Urinary bladder (tissue), 4 donors: ENCODE measurements at places on chromosomes 6 and 20. TPM values are rescaled to one million over a fixed set of nuclear protein-coding genes. Genes with fewer than 3 reads are reported as not detected.

GRCh38 chr20:21435576-21435975, 38.2 kb upstream of the NKX2-4 start:
- DNase-seq: no peak

- no peak for DNase-seq
These were observed 88.4 kb upstream of the KCNG1 start for GRCh38 chr20:51111290-51111689.

DNA sequence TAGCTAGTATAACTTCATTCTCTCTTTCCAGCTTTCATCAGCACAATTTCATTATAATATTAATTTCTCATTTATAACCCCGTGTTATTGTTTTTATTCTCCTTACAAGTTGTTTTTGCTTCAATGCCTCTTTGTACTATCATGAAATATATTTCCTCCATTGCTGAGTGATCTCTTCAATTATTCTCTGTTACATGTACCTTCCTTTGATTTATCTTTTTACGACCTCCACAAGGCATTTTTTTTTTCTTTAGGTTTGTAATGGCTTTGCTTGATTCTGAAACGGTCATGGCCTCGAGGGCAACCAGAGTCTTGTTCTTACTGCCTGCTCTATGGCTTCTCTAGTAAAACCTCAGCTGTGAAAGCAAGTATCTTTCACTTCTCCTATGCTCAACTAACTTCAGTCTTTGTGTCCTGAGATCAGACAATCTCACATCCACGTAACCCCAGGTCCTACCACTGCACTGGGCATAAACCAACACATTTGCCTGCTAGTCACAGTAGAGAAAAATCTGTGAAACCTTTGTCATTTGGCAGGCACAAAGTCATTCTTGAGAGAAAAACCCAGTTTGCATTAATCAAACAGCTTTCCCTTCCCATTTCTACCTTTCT, 119.9 kb downstream of the UST start:
- DNase-seq: no peak

- DNase-seq: no peak
These were observed 23.0 kb downstream of the USP49 start for GRCh38 chr6:41872147-41872546.

GRCh38 chr20:14441201-14441600, 103.8 kb upstream of the FLRT3 start:
- DNase-seq: no peak

DNA sequence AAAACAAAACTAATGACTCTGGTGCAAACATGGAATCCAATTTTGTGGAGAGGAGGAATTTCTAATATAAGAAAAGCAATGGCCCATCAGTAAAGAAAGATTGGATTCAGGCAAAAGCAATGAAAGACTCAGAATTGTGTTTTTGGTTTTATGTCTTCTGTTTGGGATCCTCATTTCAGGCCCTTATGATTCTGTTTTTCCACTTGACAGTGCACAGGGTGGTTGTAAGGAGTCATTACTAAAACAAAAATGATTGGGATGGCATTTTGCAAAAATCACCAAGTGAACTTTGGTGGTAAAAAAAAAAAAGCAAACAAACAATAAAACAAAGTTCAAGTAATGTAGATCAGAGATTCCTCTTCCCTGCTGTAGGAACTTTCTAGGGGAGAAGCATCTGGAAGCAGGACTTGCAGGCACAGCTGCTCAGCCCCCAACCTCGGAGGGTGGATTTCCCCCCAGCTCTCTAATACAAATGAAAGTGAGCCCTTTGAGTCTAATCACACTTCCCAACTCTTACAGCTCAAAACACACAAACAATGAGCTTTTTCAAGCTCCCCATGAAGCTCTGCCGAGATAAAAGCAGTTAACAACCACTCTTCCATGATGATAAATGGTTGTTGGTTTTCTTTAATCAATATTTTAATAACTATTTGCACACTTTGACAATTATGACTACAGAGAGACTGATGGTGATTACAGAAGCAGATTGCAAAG, 177.7 kb downstream of the ZDHHC14 start:
- DNase-seq: no peak

GRCh38 chr20:48298851-48299484, 513.7 kb upstream of the SULF2 start:
- peak; percentile 90 for DNase-seq

GRCh38 chr6:3746696-3747095, 4.8 kb downstream of the PXDC1 start:
- no peak for DNase-seq

GRCh38 chr6:16324606-16325225, 86.3 kb downstream of the GMPR start:
- DNase-seq: no peak

Gene FAM83C
- total RNA-seq: 0.21 TPM

Gene R3HDML
- total RNA-seq: not detected

Gene LGSN
- total RNA-seq: not detected

Gene LTB
- total RNA-seq: 2.1 TPM

Gene CCDC28A
- 18.3 TPM for total RNA-seq

Gene TSBP1
- total RNA-seq: not detected

Gene NKAPL
- total RNA-seq: 0.90 TPM
